ENCODE measurements at places on chromosomes 16 and 17.

DNA sequence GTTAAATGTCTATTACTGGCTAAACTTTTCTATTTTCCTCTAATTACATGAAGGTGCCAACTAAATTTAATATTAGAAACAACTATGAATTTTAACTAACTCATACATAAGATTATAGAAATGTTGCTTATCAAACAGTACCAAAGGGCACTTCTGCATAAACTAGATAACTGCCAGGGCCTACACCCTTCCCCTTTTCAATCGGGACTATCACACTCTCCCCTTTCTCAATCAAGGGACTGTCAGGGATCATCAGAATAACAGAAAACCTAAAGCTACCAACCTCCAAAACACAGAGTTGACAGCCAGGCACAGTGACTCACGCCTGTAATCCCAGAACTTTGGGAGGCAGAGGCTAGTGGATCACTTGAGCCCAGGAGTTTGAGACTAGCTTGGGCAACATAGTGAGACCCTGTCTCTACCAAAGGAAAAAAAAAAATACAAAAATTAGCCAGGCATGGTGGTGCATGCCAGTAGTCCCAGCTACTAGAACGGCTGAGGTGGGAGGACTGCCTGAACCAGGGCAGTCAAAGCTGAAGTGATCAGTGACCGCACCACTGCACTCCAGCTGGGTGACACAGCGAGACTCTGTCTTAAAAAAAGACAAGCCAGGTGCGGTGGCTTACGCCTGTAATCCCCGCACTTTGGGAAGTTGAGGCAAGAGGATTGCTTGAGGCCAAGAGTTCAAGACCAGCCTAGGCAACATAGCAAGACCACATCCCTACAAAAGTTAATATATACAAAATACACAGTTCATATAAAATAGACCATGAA, 3.2 kb upstream of the PHLPP2 start:
- DNase-seq = no peak

DNA sequence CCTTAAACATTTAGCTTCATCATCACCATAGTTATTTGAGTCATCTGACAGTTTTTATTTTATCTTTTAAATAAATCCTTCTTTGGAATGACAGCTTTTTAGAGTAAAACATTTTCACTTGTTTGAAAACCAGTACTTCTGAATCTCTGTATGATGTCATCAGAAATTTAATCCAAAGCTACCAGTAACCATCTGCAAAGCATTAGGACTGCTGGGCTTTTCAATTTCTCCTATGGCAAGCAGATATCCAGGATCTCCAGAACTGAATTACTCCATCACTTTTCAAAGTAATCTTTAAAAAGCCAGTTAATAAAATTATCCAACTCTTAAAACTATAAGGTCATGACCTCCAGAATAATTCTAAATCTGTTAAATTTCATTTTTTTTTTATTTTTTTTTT, 51.5 kb downstream of the CHCT1 start:
- no peak for DNase-seq

DNA sequence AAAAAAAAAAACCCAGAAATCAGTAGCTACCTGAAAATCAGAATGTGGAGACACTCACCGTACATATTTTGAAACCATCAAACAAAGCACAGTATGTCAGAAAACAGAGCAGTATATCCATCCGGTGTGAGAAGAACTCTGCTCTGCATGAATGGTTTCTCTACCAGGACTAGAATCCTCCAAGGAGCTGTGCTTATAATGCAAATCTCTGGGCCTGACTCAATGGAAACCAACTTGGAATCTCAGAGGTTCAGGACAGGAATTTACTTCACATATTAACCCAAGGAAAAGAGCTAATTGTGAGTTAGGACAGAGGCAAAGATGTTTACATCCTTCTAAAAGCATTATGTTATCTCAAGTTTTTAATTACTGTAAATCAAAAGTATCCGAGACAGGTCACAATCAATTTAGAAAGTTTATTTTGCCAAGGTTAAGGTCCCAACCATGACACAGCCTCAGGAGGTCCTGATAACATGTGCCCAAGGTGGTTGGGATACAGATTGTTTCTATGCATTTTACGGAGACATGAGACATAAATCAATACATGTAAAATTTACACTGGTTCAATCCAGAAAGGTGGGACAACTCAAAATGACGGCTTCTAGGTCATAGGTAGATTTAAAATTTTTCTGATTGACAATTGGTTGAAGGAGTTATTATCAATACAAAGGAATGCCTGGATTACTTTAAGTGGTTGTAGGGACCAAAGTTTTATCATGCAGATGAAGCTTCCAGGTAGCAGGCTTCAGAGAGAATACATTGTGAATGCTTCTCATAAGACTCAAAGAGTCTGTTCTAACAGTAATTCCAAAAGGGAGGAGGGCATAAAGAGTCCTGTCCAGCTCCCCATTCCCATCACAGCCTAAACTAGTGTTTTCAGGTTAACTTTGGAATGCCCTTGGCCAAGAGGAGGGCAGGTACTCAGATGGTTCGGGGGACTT, 164.1 kb downstream of the CDH8 start:
- DNase-seq = no peak

- DNase-seq = peak; percentile 36
These were observed 15.3 kb downstream of the MPP2 start for GRCh38 chr17:43891851-43892646.

GRCh38 chr17:49582789-49583188, 7.1 kb downstream of the NXPH3 start:
- DNase-seq = no peak

- DNase-seq = peak; percentile 19
These were observed at the start of gene ABCA8 for GRCh38 chr17:68955181-68955841. Gene ABCA8, minus strand, starts transcription at chr17:68955392. Its CDS starts 13,358 bp downstream, at chr17:68942034.

DNA sequence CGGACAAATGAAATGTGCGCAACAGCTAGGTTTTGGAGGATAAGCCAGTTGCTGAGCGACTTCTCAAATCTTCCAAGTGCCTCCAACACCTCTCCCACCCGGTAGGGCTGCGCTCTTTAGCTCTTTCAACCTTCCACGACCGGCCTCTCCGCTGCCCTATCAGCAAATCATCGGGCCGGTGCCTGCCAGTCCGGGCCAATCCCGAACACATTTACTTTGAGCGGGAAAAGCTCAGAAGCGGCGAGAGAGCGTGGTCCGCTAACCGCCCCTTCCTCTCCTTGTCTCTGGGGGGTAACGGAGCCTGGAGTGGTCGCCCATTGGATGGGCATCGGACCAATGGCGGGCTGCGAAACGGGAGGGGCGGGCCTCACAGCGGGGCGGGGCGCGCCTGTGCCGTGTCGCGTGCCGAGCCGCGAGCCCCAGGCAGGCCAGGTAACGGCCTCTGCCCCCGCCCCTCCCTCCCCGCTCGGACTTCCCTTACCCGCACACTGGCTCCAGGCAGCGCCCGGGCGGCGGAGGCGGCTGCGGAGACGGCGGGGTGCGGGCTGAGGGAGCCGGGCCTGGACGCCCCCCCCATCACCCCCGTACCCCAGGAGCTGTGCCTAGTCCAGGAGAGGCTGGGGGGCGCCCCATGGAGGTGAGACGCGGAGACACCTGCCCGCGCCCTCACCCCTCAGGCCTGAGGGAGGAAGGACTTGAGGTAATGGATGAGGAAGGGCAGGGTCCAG, at the start of gene MEIOC:
TSS of gene MEIOC (plus strand) at position 486 of the 728 bp plus-strand sequence. CDS start at position 632, 146 bp downstream.
- DNase-seq = no peak

Measured in astrocyte (in vitro differentiated cells and primary cell).